ENCODE measurements at places on chromosomes 6 and 20.

GRCh38 chr6:90178384-90178855 is 118.2 kb downstream of the BACH2 start:
- no peak for DNase-seq

DNA sequence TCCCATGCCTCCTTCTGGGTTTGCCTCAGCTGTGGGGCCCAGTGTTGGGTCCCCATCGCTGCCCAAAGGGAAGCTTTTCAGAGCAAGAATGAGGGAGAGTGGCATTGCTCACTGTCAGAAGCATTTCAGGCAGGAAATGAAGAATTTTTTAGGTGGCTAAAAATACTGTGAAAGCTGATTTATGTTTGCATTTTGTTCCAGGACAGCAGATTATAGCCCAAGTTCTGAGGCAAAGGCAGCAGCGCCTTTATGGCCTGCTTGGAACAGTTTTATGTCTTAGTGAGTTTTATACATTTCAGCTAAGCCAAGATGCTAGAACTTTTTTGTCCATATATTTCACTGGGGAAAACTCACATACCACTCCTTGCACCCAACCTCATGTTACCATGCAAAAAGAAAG is 4.3 kb upstream of the CCDC167 start:
- DNase-seq: no peak

GRCh38 chr20:52311209-52311794 is 119.7 kb upstream of the ZFP64 start:
- no peak for DNase-seq

GRCh38 chr20:50704971-50705370 is 13.6 kb upstream of the RIPOR3 start:
- DNase-seq: no peak

GRCh38 chr20:4412216-4412615 is 309.5 kb upstream of the PRND start:
- no peak for DNase-seq

- no peak for DNase-seq
These were observed 560.7 kb upstream of the NOX3 start for GRCh38 chr6:156016186-156016976.

- no peak for DNase-seq
These were observed 424.6 kb upstream of the PTCHD4 start for GRCh38 chr6:48535582-48536009.

DNA sequence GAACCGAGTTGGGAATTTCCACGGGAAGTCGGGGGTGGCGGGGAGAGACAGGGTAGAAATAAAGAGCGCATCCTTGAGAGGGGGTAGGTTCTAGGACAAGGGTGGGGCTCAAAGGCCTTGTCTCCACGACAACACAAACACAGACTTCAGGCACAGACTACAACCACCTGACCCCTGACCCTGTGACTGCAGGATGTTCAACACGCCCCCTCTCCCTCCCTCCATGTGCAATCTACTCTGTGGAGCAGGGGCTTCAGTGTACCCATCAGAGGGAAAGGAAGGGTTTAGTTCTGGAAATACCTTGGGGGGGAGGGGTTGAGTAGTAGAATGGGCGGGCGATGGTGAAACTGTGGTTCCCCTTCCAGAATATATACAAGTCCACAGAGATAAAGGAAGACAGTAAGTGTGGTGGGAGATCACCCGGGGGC is 651 bp upstream of the TAPBP start:
- peak; percentile 80 for DNase-seq

GRCh38 chr6:13152764-13153163 is 175.6 kb downstream of the TBC1D7 start:
- DNase-seq: no peak
